ENCODE measurements at places on chromosomes 5 and 9. TPM values are rescaled to one million over a fixed set of nuclear protein-coding genes. Genes with fewer than 3 reads are reported as not detected.

PCDHGB3 gene
- total RNA-seq = 5.4 TPM

PHF24 gene
- under 0.01 TPM for total RNA-seq

ARID3C gene
- 0.14 TPM for total RNA-seq

LRRC19 gene
- not detected for total RNA-seq

ITGA1 gene
- total RNA-seq = 40.2 TPM

NPR3 gene
- 422 TPM for total RNA-seq

MSMP gene
- total RNA-seq = not detected

FCHO2 gene
- 11.0 TPM for total RNA-seq

DBH gene
- total RNA-seq = not detected

PCDHB14 gene
- total RNA-seq = 0.85 TPM

SHOC1 gene
- total RNA-seq = under 0.01 TPM

C5orf24 gene
- total RNA-seq = 28.4 TPM

NOL6 gene
- 18.6 TPM for total RNA-seq

INSYN2B gene
- 3.1 TPM for total RNA-seq

CFAP90 gene
- total RNA-seq = not detected

TRIP13 gene
- total RNA-seq = 3.4 TPM

ZBTB6 gene
- 13.6 TPM for total RNA-seq

GFRA3 gene
- not detected for total RNA-seq

NELFB gene
- 47.7 TPM for total RNA-seq

GPSM1 gene
- total RNA-seq = 27.4 TPM

SH3RF2 gene
- total RNA-seq = 0.28 TPM

KIAA0825 gene
- 3.0 TPM for total RNA-seq

DIAPH1 gene
- 9.2 TPM for total RNA-seq

ACTL7B gene
- not detected for total RNA-seq

All from smooth muscle cell of bladder (primary cell).